Hematopoietic multipotent progenitor cell treated with erythropoietin and hydrocortisone succinate and interleukin-3 and kit ligand, for 6 days (in vitro differentiated cells): ENCODE measurements at places on chromosomes 13 and 19.
A peak's percentile ranks its signal among the peaks of the same experiment; 100 is the strongest.

DNA sequence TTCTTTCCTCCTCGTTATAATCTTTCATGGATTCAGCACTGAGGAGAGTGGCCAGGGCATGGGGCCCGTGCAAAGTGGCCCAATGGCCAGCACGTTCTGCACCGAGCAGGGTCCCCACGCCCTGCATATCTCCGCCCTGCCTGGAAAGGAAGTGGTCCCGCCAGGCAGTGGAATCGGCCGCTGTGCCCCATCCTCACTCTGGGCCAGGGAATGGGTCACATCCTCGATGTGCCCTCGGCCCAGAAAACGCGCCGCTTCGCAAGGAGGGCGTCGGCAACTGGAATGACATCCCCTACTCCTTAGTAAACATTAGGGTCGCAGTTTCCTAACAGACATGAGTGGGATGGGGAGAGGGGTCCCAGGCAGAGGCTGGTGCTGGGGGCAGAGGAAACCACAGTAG lies 90.7 kb downstream of the ZNF254 start:
- DNase-seq = no peak

DNA sequence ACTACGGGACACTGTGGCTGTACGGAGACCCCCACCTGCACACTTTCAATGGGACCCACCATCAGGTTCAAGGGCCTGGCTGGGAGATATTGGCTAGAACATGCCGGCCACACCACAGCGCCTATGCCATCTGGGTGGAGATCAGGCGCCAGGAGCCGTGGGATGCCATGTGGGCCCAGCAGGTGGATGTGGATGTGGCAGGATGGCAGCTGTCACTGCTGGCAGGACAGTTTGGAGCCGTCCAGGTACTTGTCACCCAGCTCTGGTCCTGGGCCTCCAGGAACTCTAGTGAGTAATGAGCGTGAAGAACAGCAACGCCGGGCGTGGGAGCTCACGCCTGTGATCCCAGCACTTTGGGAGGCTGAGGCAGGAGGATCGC lies 15.7 kb upstream of the FXYD3 start:
- DNase-seq = no peak

GRCh38 chr13:27635266-27635665 lies 13.6 kb downstream of the POLR1D start:
- peak; percentile 61 for DNase-seq

DNA sequence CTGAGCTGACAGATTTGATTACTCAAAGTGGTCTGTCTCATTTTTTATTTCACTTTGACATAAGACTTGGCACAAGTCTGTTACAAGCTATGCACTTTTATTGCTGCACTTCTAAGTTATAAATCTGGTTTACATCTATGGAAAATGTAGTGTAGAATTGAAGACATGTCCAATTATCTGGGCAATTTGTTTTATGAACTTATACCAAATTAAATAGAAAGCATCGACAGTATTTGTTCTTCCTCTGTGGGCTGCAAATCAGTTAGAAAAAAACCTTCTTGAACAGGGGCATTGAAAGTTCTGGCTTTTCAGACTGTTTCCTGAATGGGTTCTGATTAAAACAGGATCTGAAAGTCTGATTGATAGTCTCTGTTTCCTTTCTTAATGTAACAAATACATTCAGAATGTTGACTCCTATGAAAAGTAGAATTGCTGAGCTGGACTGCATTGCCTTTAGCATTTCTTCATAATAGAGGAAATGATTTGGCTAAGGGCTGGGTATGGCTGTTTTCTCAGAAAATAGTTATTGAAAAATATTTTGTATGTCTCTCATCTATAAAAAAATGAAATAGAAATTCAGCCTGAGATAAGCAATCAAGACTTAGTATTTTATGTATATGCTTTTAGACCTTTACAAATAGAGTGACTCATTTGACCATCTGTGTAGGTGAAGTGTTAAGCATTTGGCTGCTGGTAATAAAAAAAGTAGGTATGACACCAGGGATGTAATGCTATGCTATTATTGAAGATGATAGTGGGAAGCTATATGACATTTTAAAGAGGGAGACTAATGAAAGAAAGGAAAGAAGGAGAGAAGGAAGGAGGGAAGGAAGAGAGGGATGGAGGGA lies 210.9 kb upstream of the SPRY2 start:
- DNase-seq = no peak

DNA sequence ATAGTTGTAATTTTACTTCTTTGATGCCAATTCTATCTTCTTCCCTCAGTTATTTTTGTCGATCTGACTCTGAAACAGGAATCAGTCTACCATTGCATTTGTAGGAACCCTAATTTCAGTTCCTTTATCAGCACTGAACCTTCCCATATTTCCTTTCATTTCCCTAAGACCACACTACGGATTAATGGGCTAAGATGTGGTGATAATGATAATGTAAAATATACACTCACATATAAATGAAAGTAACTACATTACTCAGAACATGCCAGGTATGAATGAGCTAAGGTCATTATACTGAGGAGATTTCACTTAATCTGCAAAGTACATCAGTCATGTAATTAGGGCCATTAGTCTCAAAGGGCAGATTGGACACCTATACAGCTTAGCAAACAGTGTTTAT lies 60.2 kb upstream of the RFC3 start:
- no peak for DNase-seq

- peak; percentile 94 for DNase-seq
These were observed 11.8 kb upstream of the CCNA1 start for GRCh38 chr13:36420437-36420891.

DNA sequence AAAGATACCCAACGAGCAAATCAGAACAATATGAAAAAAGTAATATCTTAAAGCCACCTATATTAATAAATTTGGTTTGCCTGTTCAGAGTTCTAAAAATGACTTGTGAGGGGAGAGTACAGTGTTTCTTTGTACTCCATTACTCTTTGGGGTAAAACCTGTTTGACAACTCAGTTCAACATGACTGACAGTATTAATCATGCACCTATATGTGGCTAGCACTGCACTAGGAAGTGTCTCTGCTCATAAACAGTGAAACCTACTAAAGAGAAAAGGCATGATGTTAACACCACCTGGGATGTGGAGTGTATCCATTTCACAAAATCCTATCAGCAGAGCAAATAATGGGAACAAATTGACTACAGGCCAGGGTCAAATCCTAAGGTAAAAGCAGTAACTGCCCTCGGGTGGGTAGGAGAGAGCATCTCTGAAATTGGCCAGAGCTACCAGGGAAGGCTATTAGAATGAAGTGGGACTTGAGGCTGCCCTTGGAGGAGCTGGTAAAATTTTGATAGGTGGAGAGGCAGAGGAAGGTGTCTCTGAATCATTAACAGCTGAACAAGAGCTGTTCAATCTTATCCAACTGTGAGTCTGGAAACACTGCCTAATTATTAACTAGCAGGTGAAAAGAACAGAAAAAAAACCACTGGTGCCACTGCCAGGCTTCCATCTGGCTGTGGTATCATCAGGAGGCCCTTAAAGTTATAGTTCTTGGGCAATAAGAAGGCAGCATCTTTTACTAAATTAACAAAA lies 365.1 kb downstream of the DNAJC15 start:
- DNase-seq = no peak

GRCh38 chr13:113976711-113977684 lies 3.1 kb upstream of the C13orf46 start:
- no peak for DNase-seq

- no peak for DNase-seq
These were observed 132.5 kb downstream of the NHLRC3 start for GRCh38 chr13:39170711-39171110.

DNA sequence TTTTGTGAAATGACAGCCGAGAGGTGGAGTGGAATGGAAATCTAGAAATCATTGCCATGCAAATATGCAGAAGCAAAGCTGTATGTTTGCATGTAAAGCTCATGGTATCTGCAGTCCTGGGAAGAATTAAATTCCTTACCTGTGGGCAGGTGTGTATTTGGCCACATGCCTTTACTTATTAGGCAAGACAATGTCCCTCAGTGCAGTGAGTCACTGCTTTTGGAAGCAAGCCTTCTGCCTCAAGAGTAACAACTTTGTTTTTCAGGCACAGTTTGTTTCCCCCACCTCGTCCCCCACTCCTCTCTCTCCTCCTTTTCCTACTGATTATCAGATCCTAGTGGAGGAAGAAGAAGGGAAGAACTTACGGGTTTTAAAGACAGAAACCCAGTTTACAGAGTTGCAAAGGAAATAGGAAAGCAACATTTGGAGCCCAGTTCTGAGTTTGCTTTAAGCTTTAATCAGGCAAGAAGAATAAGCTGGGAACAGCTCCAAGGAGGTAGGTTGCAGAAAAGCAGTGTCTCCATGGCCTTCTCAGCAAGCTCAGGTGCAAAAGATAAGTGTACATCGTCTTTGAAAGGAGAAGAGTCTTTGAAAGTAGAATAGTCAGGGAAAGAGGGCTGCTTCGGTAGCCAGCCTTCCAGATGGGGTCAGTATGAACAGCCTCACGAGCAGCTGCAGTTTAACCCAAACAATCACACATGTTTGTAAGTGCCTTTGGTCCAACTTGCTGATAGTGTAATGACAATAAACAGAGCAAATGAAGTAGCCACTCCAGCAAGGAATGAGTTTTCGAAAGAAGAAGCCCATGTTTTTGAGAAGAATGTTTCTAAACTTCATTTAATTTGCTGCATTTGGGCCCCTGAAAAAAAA lies 190.1 kb downstream of the KLF5 start:
- no peak for DNase-seq

GRCh38 chr19:14992780-14993179 lies 13.1 kb upstream of the SLC1A6 start:
- no peak for DNase-seq

DNA sequence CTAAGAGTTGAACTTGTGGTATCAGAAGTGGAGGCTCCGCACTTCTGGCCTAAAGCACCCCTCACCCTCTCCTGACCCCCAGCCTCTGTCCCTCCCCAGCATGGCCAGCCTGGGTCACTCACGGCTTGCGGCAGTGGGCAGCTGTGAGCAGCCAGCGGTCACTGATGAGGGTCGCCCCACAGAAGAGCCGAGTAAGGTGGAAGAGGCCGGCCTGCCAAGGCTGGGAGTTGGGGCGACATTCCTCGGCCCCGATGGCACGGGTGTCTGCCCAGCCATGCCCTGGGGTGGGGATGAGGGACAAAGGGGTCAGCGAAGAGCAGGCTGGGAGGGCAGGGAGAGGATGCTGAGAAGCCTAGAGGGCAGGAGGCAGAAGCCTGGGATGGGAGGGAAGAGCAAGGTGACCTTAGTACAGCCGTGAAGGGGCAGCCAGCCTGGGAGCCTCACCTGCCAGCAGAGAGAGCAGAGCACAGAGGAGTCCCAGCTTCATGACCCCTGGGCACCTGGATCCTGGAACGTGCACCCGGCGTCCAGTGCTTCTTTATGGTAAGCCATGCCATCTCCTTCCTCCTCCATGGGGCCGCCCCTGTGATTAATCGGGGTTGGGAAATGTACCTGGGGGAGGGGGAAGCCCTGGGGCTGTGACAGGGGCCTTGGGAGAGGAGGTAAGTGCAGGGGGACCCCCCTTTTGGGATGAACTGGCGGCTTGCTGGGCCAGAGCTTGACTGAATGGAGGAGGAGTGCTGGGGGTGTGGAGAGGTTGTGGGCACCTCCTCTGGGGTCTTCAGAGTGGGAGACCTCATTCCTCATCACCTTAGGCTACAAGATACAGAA lies 7.9 kb upstream of the KLK8 start:
- no peak for DNase-seq
